ENCODE measurements at places on chromosomes 4 and X. TPM values are rescaled to one million over a fixed set of nuclear protein-coding genes. Genes with fewer than 3 reads are reported as not detected.

DNA sequence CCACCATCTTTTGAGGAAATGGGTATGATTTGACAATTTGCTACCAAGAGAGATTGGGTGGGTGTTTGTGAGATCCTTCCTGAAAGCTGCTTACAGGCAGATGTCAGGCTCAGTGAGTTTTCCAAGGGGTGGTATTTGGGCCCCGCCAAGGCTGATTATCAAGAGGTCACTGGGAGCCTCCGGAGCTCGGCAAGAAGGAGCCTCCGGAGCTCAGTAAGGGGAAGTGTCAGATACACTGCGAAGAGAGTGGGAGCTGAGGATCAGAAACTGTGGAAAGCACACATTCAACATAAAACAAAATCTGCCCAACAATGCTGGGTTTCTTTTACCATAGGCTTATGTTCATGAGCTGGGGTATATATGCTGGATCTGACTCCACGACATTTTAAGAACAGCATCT is 714 bp downstream of the RTL3 start:
- no peak for DNase-seq

- DNase-seq = no peak
Measured at GRCh38 chrX:123358457-123358856, 174.4 kb downstream of the GRIA3 start.

GRCh38 chr4:76197031-76197743 is 16.4 kb downstream of the SCARB2 start:
- DNase-seq = no peak

DNA sequence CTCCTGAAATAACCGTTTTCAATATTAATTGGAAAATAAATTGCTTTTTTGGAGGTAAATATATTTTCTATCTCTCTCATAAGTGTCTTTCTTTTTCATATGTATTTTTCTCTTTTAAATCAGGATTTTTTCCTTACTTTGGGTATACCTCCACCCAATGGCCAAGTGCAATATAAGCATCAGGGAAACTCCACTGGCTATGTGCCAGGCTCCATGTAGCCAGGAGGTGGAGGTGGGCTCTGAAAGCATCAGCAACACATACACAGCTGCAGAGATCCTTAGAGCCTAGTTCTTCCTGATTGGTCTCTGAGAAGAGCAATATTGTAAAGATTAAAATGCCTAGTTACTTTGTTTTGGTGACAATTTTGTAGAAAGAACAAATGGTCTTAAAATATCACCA is 3.4 kb downstream of the GABRA2 start:
- no peak for DNase-seq

The ZFP42 gene
- not detected for total RNA-seq

The SRPX gene
- total RNA-seq = not detected

The TMEM192 gene
- 14.9 TPM for total RNA-seq

GRCh38 chr4:73729534-73730165 is 10.7 kb upstream of the CXCL8 start:
- DNase-seq = no peak

- no peak for DNase-seq
Measured at GRCh38 chrX:15127010-15127409, 142.9 kb downstream of the ASB9 start.

DNA sequence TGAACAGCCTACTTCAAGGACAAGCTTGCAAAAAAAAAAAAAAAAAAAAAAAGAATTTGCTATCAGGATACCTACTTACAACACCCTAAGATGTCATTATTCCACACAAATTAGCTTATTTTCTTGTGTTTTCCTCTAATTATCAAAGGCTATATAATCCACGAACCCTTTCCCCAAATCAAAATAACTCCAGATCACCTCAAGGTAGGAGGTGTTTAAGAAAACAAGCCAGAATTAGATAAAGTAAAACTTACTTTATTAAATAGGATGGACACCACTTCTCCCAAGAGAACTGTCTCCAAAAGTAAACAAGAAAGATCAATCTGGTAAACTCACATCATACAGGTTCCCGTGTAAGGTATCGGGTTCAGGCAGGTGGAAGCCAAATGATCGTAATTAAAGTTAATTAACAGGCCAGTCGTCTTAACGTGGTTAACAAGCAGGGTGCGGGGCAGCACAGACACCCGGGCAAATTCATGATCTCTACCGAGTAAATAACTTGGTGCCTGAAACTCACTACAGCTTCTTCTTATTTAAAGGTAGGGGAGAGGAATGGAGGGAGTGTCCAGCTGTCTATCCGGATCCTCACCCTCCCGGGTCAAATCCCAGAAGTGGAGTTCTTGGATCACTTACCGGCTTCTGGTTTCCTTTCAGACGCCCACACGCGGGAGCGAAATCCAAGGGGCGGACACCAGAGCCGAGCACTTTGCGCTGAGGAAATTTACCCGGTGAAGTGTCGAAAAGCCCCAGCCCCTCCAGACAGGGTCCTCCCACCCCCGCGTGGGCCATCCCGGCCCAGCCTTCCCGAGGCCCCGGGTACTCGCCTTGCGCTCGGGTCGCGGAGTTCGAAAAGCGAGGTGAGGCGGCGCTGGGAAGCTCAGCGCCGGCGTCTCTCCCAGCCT is 708 bp downstream of the ARAP2 start:
- peak; percentile 64 for DNase-seq

DNA sequence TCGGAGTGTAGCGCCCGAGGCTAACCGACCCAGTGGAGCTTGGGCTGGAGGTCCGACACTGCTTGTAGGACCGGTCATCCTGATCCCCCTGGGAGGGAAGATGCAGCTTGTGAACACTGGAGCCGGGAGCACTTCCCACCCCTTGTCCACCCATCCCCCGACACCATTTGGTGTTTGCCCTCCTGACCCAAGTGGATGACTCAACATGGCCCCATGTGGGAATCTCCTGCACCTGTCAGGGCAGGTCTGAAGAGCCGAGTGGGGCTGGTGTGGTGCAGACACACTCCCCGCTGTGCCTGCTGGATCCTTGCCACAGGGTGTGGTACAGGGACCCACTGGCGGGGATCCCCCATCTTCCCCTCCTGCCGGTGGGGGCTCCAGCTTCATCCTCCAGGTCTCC is 90.0 kb upstream of the AFAP1 start:
- DNase-seq = no peak

The SPINK2 gene
- 0.78 TPM for total RNA-seq

GRCh38 chrX:53715346-53715924 is 28.9 kb upstream of the HUWE1 start:
- no peak for DNase-seq

GRCh38 chrX:45068569-45068968 is 132.1 kb downstream of the DIPK2B start:
- DNase-seq = no peak

The GUCY2F gene
- not detected for total RNA-seq

The TET2 gene
- 22.6 TPM for total RNA-seq

The ZMAT1 gene
- total RNA-seq = 2.7 TPM

GRCh38 chr4:98864560-98864959 is 64.4 kb downstream of the EIF4E start:
- no peak for DNase-seq

GRCh38 chr4:76881375-76881774 is 16.6 kb downstream of the SOWAHB start:
- no peak for DNase-seq

DNA sequence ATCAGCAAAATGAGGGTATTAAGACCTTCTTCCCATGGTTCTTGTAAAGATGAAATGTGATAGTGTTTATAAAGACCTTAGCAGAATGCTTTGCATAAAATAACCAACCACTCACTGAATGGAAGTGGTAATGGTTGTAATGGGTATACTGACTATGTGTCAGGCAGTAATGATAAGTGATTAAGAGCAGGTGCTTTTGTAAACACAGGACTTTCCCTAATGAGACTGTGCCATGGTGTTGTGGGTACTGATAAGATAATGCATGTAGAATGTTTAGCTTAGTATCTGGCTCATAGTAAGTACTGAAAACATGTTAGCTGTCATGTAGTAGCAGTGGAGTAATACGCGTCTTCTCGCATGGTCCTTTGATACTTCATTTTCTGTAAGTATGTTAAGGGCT is 6.9 kb downstream of the LSM6 start:
- DNase-seq = no peak

The F8 gene
- 4.3 TPM for total RNA-seq

The MAGEA1 gene
- total RNA-seq = not detected

DNA sequence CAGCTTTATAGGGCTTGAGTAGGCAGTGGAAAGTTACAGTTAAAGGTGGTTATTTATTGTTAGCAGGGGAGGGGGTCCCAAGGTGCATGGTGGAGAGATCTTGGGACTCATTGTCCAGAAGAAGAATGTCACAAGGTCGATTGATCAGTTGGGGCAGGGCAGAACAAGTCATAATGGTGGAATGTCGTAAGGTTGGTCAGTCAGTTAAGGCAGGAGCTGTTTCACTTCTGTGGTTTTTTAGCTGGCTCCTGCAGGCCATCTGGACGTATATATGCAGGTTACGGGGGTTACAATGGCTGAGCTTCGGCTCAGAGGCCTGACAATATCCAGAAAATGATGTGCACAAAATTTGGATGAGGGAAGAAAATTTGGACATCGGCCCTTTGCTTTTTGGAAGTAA is 7.1 kb downstream of the OFD1 start:
- no peak for DNase-seq

- DNase-seq = no peak
Measured at GRCh38 chr4:186204686-186205085, 13.3 kb downstream of the CYP4V2 start.

The P2RY4 gene
- total RNA-seq = 0.12 TPM

The LRIT3 gene
- total RNA-seq = 0.16 TPM

DNA sequence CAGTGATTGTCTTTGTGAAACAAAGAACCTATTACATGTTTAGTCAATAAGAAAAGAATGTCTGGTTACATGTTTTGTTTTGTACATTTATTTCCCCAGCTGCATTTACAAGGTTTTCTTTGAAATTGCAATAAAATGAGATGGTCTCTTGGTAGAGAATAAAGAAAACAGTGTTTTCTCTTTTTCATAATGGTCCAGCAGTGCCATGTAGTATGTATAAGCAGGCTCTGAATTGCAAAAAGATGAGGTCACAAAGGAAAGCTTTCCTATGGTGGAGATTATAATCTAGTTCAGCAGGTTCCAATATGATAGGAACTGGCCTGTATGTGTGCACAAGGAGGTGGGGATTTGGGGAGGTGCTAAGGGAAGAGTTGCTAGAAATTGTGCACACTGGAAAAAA is 1417.3 kb downstream of the STIM2 start:
- no peak for DNase-seq

All from activated naive CD8-positive, alpha-beta T cell treated with anti-CD3 and anti-CD28 coated beads for 36 hours (primary cell).